ENCODE measurements at places on chromosomes 2 and 18. TPM values are rescaled to one million over a fixed set of nuclear protein-coding genes. Genes with fewer than 3 reads are reported as not detected.

The KIF5C gene
- total RNA-seq: 0.73 TPM

The LYG1 gene
- 0.57 TPM for total RNA-seq

The UGT1A4 gene
- not detected for total RNA-seq

The MFSD6 gene
- total RNA-seq: 14.4 TPM

The CAPN14 gene
- 0.16 TPM for total RNA-seq

The CDK15 gene
- total RNA-seq: 0.22 TPM

The C1QL2 gene
- not detected for total RNA-seq

The TIGD1 gene
- total RNA-seq: 2.5 TPM

The TDRD15 gene
- not detected for total RNA-seq

The CIB4 gene
- total RNA-seq: not detected

The PROM2 gene
- 0.83 TPM for total RNA-seq

The RPRM gene
- total RNA-seq: not detected

The RAB17 gene
- 3.5 TPM for total RNA-seq

The ZNF804A gene
- not detected for total RNA-seq

The UGT1A8 gene
- total RNA-seq: not detected

The RSAD2 gene
- 4.6 TPM for total RNA-seq

The MC5R gene
- not detected for total RNA-seq

The SNORC gene
- total RNA-seq: 1.1 TPM

The DSC2 gene
- total RNA-seq: 26.7 TPM
